ENCODE measurements at places on chromosomes 6 and 20.

DNA sequence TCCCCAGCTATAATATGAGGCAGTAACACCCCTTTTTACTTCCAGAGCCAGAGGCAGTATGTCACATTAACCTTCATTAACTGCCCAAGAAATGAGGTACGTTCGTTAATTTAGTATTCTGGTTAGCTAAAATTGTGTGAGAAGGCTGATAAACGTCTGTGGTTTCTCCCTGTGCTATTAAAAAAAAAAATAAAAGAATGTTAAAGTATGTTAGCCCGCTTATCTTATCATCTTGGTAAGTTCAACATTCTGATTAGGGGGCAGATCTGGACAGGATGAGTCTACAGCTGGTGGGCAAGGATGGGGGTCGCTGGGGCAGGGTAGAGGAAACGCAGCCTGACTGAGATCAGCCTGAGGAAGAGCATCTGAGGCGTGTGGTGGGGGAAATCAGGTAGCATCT, 154.0 kb downstream of the PRL start:
- no peak for DNase-seq

- no peak for DNase-seq
Measured at GRCh38 chr20:49179368-49180277, 8.5 kb downstream of the STAU1 start.

GRCh38 chr20:768426-768978, at the start of gene SLC52A3:
TSS of gene SLC52A3 (minus strand) at chr20:768500. CDS start at chr20:765774, 2,726 bp downstream.
- DNase-seq, result peak; percentile 79

DNA sequence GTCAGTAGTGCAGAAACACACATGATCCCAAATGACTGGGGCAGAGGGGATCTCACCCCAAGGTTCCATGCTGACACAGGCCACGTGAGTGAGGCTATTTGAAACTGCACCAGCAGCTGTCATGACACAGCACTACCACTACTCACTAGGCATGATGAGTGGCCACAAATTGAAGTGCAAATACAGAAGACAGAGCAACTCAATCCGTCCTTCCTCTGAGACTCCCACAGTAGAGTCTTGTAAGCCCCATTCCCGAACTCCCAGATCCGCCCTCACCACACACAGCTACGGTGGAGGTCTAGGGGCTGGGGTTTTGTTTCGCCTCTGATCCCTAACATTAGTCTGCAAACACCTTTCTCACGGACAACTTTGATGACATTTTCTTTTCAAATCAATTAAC, 113.3 kb upstream of the NUP153 start:
- no peak for DNase-seq

DNA sequence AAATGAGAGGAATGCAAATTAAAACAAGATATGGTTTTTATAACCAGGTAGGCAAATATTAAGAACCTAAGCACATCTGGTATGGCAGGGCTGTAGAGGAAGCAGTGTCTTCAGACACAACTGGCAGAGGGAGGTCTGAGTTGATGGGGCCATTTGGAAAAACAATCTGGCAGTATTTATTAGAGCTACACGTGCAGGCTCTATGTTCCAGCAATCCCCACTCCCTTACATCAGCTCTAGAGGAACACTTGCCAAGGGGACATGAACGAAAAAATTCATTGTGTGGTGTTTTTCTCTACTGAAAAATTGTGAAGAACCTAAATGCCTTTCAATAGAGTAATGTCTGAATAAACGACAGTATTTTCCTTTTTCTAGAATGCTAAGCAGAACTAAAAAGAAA, 111.6 kb upstream of the EDN1 start:
- DNase-seq, result no peak

- no peak for DNase-seq
Measured at GRCh38 chr6:26382121-26382520, 787 bp upstream of the BTN2A2 start.

DNA sequence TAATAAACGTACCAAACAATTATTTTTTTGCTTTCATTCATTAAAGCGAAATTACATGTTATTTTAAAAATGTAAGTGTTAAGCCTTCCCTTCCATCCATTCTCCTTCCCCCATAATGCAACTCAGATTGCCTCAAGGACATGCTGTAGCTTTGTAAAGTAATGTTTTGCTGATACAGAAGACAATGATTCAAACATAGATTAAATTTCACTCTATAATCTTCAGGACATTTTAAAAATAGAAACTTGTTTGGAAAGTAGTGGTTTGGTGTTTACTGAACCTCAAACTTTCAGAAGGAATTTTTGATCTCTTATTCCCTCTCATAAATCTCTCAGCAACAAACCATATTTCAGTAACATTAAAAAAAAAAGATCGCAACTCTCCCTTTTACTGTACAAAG, 350.9 kb upstream of the HSF2 start:
- DNase-seq, result no peak

- DNase-seq, result no peak
Measured at GRCh38 chr6:45387236-45387635, 9.5 kb upstream of the SUPT3H start.

DNA sequence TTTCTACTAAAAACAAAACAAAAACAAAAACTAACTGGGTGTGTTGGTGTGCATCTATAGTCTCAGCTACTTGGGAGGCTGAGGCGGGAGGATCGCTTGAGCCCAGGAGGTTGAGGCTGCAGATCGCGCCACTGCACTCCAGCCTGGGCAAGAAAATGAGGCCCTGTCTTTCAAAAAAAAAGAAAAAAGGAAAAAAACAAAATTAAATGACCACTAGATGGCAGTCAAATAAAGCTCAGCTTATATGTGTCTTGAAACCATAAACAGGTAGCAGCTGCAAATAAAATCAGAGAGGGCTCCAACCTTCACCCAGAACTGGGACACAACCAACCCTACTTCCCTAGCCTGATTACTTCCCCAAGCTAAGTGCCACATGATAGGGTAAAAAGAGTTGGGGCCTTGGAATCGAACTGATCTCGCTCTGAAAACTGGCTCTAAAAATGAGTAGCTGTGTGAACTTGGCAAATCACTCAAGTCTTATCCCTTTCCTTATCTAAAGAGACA, 67.1 kb upstream of the ADGRF4 start:
- DNase-seq, result peak; percentile 39

DNA sequence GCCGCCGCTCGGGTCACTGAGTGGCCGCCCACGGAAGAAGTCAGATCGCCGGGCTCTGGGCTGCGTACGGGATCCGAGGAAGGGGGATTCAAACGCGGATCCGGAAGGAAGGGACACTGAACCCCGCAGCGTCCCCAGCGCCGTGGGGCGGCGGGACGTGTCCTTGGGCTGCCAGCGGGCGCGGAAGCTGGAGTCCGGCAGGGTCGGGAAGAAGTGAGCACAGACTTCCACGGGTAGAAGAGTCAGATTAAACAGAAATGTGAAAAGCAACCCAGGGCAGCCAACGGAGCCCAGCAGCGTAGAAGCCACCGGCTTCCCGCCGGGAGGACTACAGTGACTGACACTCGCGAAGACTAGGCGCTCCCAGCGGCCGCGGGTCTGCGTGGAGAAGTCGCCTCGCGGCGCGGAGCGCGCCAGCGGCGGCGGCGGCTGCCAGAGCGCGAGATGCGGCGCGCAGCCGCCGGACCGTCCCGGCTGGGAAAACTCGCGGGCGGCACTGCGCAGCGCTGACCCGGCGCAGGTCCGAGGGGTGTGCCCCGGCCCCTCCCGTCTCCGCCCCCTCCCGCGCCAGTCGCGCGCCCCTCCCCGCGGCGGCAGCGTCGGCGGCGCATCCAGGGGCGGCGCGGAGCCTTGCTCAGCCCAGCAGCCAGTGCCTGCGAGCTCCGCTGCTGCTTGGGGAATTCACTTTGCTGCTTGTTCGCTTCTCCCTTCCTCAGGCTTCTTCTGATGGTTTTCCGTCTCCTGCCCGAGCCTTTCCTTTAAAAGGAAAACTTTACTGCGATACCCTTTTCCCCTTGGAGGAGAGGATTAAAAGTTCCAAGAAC, at the start of gene SAMD5:
TSS of gene SAMD5 (plus strand) at position 649 of the 824 bp plus-strand sequence. CDS start 239 bp downstream, outside the sequence.
- DNase-seq, result no peak

- DNase-seq, result peak; percentile 83
Measured at GRCh38 chr6:70371454-70372105, 41.7 kb upstream of the FAM135A start.

DNA sequence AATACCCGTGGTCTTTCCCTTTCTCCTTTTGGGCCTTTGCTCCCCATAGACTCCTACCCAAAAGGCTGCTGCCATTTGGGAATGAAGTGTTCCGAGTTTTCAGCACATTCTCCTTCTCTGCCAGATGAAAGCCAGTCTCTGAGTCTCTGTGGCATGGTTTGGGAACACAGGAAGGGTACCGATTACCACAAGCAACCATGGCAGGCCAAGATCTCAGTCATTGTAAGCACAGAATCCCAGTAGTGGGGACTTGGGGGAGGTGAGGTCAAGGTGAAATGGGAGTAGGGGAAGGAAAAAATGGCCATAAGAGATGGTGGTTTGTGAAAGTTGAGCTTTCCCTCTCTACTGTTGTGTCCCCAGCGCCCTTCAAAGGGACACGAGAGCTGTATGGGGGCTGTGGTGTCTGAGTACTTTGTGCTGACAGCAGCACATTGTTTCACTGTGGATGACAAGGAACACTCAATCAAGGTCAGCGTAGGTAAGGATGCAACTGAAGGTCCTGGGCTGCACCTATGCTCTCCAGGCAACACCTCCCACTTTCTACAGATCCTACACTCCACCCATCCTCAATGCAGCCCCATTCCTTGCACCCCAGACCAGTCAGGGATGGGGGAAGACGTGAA, 4.1 kb downstream of the CFB start:
- DNase-seq, result no peak

DNA sequence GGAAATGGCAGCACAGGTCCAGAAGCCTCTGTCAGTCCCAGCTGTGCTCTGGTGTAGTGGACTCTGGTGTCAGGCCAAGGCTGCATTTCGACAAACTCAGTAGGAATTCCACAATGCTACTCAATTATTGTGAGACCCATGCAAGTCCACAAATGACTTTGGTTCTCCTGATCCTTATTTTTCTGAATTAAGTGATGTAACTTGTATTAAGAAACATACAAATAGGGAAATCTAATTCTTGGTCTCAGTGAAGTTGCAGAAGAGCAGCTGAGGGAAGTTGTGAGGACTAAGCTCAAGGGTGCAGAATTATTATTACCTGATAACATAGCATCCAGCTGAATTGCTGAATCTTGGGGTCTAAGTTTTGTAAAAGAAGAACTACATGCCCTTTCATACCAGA, 116.8 kb downstream of the MAFB start:
- no peak for DNase-seq

- DNase-seq, result no peak
Measured at GRCh38 chr6:167946604-167947003, 50.9 kb upstream of the KIF25 start.

DNA sequence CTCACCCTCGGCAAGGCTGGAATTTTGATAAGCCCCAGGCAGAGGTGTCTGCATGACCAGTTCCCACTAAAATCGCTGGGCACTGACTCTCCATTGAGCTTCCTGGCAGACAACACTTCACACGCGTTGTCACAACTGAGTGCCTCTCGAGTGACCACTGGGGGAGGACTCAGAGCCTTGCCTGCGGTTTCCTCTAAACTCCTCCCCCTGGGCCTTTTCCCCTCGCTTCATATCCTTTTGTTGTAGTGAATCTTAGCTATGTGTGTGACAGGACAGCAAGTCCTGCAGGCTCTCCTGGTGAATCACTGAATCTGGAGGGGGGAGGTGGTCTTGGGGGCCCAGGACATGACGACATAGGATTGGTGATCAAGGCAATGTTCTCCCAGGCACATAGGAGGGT, 670.8 kb downstream of the PRKN start:
- DNase-seq, result no peak

- DNase-seq, result no peak
Measured at GRCh38 chr6:136212608-136213007, 37.5 kb downstream of the MTFR2 start.

GRCh38 chr6:54601600-54602300, 244.8 kb upstream of the FAM83B start:
- no peak for DNase-seq

DNA sequence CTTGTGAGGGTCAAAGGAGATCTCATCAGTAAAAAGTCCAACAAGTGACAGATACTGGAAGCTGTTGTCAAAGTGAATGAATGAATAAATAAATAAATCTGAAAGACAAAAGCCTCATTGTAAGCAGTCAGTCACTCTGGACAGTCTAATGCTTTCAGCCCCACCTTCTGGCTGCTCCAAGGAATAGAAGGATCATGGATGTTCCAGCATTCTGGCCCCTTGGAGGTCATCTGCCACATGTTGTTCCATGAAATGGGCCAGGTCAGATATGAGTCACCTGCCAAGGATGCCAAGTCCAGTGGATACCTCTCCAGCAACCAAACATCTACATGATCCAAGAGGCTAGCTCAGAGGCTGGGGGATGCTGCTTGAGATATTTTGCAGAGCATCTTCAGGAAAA, 185.6 kb downstream of the BMP7 start:
- DNase-seq, result no peak

DNA sequence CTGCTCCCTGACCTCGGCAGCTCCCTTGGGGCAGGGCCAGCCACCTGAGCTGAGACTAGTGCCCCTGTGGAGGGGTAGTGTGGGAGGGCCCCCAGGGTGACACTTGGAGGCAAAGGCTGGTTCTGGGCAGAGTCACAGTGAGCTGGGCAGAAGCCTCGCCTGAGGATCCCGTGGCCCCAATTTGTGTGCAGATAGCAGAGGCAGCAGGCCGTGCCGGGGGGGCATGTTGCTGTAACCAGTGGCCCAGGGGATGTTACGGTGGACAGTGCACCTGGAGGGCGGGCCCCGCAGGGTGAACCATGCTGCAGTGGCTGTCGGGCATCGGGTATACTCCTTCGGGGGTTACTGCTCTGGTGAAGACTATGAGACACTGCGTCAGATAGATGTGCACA, 2.9 kb downstream of the KLHDC3 start:
- DNase-seq, result no peak

DNA sequence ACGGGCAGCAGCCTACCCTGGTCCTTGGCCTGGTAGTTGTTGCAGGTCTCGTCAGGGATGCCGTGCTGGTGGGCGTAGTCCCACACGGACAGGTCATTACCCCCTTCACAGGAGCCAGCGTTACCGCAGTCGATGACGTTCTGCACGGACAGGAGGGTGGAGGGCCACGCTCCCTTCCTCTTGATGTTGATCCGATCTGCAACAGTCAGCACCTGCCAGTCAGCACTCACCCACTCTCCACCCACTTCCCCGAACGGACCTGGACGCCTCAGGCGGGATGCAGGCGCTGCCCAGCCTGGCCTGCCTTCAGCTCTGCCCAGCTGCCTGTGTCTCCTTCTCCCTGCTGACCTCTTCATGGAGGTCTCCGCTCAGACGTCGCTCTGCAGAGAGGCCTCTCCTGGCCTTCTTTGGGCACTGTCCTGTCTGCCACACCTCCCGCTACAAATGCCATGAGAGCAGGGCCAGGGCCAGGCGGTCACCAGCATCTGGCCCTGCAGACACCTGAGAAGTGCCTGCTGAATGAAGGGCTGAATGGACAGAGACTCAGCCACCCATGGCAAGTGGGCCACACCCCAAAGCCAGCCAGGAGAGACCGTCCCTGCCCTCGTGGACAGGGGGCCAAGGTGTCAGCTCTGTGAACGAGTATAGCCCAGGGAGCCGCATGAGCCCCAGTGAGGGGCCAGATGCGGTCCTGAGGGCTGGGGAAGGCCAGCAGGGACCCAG, 5.4 kb downstream of the CTSZ start:
- DNase-seq, result no peak

GRCh38 chr6:30885999-30886896, 1.9 kb downstream of the DDR1 start:
- peak; percentile 69 for DNase-seq

Data from LNCaP clone FGC (cell line).